Endodermal cell (in vitro differentiated cells): ENCODE measurements at places on chromosomes 12 and 14. TPM values are rescaled to one million over a fixed set of nuclear protein-coding genes. Genes with fewer than 3 reads are reported as not detected.

Gene DPF3
- not detected in 2 replicates for total RNA-seq

Gene FLRT2
- 24.4 and 26.8 TPM in 2 replicates for total RNA-seq

Gene NINJ2
- total RNA-seq: 0.73 TPM in 1 of 3 replicates, not detected in the others

Gene SLC2A13
- 9.6 and 10.3 TPM in 2 replicates for total RNA-seq

Gene KRT77
- not detected in 3 replicates for total RNA-seq

Gene RNASE2
- total RNA-seq: not detected in 2 replicates

GRCh38 chr14:102583726-102584125, 8.7 kb upstream of the RCOR1 start:
- no peak overlapping the region for H3K27ac ChIP-seq
- peaks cover 7% of the 10 kb centered on the region for H3K4me1 ChIP-seq
- H3K27me3 ChIP-seq: no peaks in the 10 kb centered on the region
- no peak for DNase-seq
- no peaks in the 10 kb centered on the region for H3K36me3 ChIP-seq
- no peak overlapping the region for H3K4me3 ChIP-seq

- no peak overlapping the region for H3K27ac ChIP-seq
- H3K4me3 ChIP-seq: no peak overlapping the region
- no peaks in the 10 kb centered on the region for H3K27me3 ChIP-seq
- H3K36me3 ChIP-seq: peaks cover 41% of the 10 kb centered on the region
Observed at GRCh38 chr12:12194206-12194605, 72.6 kb downstream of the LRP6 start.

GRCh38 chr14:35159742-35160409, 37.5 kb downstream of the PRORP start:
- peaks cover 22% of the 10 kb centered on the region for H3K36me3 ChIP-seq
- no peak overlapping the region for H3K4me3 ChIP-seq
- H3K27ac ChIP-seq: no peak overlapping the region
- DNase-seq: no peak
- no peaks in the 10 kb centered on the region for H3K27me3 ChIP-seq

DNA sequence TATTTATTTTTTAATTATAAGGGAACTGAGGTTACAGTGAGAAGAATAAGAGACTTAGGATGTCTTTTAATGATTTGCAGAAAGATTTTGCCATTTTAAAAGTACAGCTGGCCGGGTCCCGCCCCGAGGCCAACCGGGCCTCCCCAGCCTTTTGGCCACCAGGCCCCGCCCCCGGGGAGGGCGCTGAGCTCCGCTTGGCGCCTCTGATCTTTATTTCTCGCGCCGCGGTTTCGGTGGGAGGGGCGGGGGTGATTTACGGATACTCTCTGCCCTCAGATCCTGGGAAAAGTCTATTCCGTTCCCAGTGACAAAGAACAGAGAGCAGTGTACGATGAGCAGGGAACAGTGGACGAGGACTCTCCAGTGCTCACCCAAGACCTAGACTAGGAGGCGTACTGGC, 17.7 kb downstream of the ZFYVE26 start:
- peaks cover 91% of the 10 kb centered on the region for H3K36me3 ChIP-seq
- no peaks in the 10 kb centered on the region for H3K27me3 ChIP-seq
- H3K4me3 ChIP-seq: no peak overlapping the region
- H3K4me1 ChIP-seq: no peaks in the 10 kb centered on the region
- DNase-seq: no peak

GRCh38 chr12:32270818-32271710, 128.3 kb upstream of the FGD4 start:
- no peaks in the 10 kb centered on the region for H3K36me3 ChIP-seq
- peak overlapping the region; percentile 88 for H3K27ac ChIP-seq
- DNase-seq: peak; percentile 69

DNA sequence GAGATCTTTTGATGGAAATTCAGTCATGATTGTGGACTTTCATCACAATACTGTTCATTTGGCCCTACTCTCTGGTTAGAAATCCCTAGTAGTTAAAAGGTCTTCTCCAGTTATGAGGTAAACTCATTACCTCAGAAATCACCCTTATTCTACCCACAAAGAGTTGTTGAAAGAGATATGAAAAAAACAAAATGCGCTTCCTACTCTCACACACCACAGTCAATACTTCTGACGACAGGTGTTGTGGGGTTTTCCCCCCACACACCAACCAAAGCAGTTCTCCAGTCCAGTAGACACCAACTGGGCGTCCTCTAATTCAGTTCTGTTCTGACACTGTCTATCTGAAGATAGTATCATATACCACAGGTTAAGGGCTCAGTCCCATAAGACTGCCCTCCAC, 54.9 kb downstream of the TRMT5 start:
- no peak overlapping the region for H3K27ac ChIP-seq
- H3K4me3 ChIP-seq: no peak overlapping the region
- no peaks in the 10 kb centered on the region for H3K27me3 ChIP-seq
- no peak for DNase-seq
- H3K36me3 ChIP-seq: no peaks in the 10 kb centered on the region

DNA sequence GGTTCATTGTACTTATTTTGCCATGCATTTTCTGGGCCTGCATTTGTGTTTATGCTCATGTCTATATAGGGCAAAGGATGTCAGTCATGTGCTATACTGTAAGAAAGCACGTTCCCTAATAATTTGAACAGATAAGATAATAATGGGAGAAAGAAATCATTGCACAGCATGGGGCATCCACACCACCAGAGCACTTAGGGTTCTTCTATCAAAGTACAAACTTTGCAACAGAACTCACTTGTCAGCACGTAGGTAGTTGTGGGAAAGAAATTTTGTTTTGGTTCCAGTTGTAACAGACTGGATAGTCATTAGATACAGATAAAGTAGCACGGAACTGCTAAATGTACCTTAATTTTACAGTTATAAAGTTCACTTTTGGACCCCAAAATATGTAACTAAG, 10.1 kb downstream of the PPP1CC start:
- peaks cover 11% of the 10 kb centered on the region for H3K4me1 ChIP-seq
- DNase-seq: peak; percentile 20
- peaks cover 71% of the 10 kb centered on the region for H3K36me3 ChIP-seq

DNA sequence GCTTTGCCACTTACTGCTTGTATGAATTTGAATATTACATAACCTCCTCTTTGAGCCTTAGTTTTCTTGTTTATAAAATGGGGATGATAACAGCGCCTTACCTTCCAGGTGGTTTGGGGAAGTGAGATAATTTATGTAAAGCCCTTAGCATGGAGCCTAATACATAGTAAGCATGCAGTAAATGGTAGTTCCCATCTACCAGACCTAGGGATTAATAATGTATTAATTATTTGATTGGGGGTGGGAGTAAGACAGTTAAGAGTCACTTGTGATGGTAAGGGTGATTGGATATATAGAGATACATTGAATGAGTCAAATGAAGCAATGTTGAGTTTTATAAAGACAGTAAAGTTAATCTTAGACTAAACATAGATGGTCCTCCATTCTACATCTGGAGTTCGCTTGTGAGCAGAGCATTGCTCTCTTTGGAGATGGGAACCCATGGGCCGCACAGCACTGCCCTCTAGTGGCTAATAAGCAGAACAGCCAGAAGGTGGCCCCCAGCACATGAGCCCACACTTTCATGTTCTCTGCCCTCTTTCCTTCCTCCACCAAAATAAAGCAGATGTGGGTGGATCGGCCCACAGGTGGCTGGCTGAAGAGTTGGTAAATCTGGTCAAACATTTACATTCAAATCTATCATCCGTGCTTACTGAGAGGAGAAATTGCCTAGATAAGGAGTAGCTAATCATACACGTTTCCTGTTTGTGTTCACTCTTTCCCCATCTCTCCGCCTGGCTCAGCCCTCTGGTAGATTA, 26.5 kb upstream of the TAMALIN start:
- no peaks in the 10 kb centered on the region for H3K27me3 ChIP-seq
- no peak overlapping the region for H3K4me3 ChIP-seq
- DNase-seq: peak; percentile 90
- peaks cover 83% of the 10 kb centered on the region for H3K36me3 ChIP-seq
- peaks cover 11% of the 10 kb centered on the region for H3K4me1 ChIP-seq
- H3K27ac ChIP-seq: no peak overlapping the region
